Naive thymus-derived CD8-positive, alpha-beta T cell (primary cell): ENCODE measurements at places on chromosomes 7 and 10.

DNA sequence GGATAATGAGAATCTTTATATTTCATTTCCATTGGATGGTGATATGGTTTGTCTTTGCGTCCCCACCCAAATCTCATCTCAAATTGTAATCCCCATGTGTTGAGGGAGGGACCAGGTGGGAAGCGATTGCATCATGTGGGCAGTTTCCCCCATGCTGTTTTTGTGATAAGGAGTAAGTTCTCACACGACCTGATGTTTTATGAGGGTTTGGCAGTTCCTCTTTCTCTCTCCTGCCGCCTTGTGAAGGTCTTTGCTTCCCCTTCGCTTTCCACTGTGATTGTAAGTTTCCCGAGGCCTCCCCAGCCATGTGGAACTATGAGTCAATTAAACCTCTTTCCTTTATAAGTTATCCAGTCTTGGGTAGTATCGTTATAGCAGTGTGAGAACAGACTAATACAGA lies 59.4 kb downstream of the MTPN start:
- DNase-seq, result no peak

- DNase-seq, result no peak
Observed at GRCh38 chr7:158765020-158765419, 60.4 kb upstream of the NCAPG2 start.

- DNase-seq, result no peak
Observed at GRCh38 chr10:24393201-24393600, 184.3 kb downstream of the KIAA1217 start.

DNA sequence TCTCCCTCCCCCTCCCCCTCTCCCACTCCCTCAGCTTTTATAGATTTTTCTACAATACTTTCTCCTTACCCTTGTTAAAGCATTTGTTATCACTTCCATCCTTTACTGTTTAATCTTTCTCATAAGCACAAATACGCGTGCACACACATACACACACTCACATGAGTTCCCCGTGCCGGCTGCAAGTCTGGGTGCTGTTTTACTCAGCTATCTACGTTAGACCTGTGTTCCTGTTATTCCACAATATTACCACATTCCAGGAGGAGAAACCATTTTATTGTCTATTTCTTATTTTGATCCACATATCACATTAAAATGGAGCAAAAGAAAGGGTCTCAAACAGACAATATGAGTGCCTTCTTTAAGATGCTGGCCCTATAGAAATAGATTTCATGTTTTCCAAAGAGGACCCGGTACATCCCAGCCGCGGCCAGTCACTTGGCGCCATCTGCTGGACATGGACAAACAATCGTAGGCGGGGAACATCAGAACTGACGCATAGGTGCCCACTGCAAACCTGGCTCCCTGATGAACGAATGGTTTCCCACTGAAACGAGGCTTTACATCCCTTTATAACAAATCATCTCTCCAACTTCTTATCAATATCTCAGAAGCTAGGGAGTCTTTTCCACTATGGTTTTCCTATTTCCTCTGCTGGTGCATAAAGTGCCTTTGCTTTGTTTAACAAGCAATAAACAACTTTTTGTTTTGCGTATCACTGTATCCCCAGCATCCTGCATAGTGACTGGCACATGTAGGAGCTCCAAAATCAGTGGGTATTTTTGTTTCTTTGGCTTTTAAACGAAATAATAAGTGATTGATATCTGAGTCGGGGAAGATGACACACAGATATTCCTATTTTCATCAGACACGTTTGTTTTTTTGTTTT lies 25.2 kb upstream of the OPTN start:
- DNase-seq, result no peak

DNA sequence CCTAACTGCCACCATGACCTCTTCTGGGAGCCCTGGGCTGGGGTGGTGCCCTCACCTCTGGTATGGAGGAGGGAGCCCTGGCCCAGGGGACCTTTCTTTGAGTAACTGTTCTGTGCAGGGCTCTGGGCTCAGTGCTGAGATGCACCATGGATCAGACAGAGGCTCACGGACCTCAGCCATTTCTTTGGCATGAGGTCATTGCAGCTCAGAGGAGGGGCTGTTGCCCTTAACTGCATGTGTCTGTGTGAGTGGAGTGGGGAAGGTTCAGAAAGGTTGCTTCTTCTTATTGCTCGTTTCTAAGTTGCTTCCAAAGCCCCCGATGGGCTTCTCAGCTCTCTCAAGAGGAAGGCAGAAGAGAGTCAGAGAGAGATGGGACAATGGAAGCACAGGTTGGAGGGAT lies 233.9 kb downstream of the RPS24 start:
- no peak for DNase-seq
